Mucosa of descending colon (tissue), 3 donors: ENCODE measurements at places on chromosomes 5 and 9. TPM values are rescaled to one million over a fixed set of nuclear protein-coding genes. Genes with fewer than 3 reads are reported as not detected.

The NEUROG1 gene
- not detected for total RNA-seq

The SPATA31D3 gene
- total RNA-seq = not detected

The PCDHA10 gene
- 0.47 TPM for total RNA-seq

The EHMT1 gene
- 90.8 TPM for total RNA-seq

The SLC45A2 gene
- total RNA-seq = 1.2 TPM

The CDKN2B gene
- 119 TPM for total RNA-seq

The PLPP7 gene
- total RNA-seq = 9.7 TPM

The KCNV2 gene
- not detected for total RNA-seq

The CCL27 gene
- total RNA-seq = not detected

The MINAR2 gene
- total RNA-seq = not detected

- peak; percentile 94 for DNase-seq
These were observed at the start of gene PIGO for GRCh38 chr9:35096035-35096849. TSS of gene PIGO (minus strand) at chr9:35096591. CDS start at chr9:35095565, 1,026 bp downstream.

- no peak for DNase-seq
These were observed 367.6 kb downstream of the GLIS3 start for GRCh38 chr9:3931996-3932906.

GRCh38 chr9:115167175-115167574 lies 49.2 kb upstream of the TNC start:
- no peak for DNase-seq

- no peak for DNase-seq
These were observed 225.3 kb downstream of the NTRK2 start for GRCh38 chr9:84894859-84895258.

DNA sequence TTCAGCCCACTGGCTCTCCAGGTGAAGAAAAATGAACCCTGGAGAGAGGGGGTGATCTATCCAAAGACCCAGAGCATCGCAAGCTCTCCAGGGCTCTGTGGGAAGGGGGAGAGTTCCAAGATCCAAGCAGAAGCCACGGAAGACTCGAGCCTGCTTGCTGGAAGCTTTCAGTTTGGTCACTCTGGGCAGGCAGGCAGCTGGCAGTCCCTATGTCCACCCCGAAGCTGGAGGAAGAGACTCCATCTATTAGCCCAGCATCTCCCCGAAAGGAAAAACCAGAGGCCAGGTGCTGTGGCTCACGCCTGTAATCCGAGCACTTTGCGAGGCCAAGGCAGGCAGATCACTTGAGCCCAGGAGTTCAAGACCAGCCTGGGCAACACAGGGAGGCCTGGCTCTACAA lies 10.7 kb upstream of the SPARC start:
- DNase-seq = no peak

DNA sequence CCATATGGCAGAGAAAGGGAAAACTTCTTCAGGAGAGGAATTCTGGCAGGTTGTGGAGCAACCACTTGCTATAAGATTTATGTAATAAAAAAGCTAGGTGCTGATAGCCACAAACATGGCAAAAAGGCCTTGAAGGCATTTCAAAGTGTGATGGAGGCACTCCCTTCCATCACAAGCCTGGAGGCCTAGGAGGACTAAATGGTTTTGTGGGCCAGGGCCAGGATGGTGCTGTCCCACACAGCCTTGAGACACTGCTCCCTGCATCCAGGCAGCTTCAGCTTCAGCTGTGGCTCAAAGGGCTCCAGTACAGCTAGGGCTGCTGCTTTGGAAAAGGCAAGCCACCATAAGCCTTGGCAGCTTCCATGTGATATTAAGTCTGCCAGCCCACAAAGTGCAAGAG lies 632.8 kb downstream of the BRINP1 start:
- DNase-seq = no peak

- DNase-seq = no peak
These were observed 69.7 kb upstream of the NEURL1B start for GRCh38 chr5:172571413-172571812.

DNA sequence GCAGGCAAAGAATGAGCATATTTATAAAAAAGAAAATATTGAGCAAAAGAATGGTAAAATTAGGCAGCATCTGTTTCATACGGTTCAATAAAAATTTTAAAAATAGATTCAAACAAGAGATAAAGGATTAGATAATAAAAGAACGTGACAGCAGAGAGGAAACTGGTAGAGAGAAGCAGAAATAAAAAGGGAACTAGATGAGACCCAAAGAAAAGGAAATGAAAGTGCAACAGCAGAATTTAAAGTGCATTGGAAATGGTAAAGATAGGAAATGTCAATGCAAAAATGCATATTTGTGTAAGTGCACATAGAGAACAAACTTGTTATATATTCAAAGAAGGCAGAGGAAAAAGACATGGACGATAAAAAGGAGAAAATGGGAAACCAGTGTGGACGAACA lies 70.2 kb downstream of the SUSD1 start:
- no peak for DNase-seq

DNA sequence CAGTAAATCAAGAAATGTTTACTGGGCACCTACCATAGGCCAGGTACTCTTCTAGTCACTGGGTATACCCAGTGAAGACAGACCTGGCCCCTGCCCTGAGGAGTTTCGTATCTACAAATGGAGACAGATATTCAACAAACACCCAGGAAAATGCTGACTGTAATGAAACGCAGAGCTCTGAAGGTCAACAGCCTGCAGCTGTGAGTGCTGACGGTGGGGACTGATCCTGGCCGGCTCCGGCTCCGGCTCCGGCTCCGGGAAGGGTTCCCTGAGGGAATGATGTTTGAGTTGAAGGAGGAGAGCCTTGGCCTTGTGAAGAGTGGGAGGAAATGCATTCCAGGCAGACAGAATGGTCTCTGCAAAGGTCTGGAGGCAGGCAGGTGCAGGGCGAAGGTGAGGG lies 23.1 kb downstream of the FGFR4 start:
- no peak for DNase-seq

GRCh38 chr9:17342696-17343095 lies 207.9 kb downstream of the CNTLN start:
- DNase-seq = no peak

- no peak for DNase-seq
These were observed 116.7 kb downstream of the LRRC70 start for GRCh38 chr5:62695274-62695673.

- no peak for DNase-seq
These were observed 193.3 kb downstream of the TMEM38B start for GRCh38 chr9:105887679-105888078.

- peak; percentile 65 for DNase-seq
These were observed 1.8 kb downstream of the EGR1 start for GRCh38 chr5:138466900-138467710.

GRCh38 chr5:116651653-116652052 lies 77.0 kb upstream of the SEMA6A start:
- no peak for DNase-seq

GRCh38 chr5:10686890-10687289 lies 74.1 kb downstream of the DAP start:
- DNase-seq = no peak

- DNase-seq = no peak
These were observed 65.9 kb downstream of the ZSWIM6 start for GRCh38 chr5:61397937-61398336.

DNA sequence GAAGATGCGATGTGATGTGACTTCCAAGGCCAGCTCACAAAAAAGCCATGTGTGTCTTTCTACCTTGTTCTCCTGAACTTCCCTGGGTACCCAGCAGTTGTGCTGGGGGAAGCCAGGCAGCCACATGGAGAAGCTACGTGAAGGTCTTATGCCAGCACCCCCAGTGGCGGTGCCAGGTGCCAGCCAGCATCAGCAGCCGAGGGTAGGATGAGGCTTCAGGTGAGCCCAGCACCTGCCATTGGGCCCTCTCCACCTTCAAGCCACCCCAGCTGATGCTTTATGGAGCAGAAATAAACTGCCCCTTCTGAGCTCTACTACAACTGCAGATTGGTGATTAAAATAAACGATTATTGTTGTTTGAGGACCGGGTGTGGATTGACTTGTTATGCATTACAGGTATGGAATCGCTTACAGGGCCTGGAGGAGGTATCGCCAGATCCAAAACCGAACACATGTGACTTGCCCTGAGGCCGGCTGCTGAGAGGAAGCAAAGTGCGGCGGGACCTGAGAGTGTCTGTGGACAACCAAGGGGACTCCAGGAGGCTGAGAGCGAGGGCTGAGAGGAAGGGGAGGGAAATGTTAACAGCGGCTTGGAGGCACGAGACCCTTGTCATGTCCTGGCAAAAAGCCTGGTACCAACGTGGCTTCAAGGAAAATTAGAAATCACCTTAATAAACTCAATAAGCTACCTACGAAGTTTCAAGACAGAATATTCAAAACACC lies 36.0 kb upstream of the OLFM1 start:
- no peak for DNase-seq

DNA sequence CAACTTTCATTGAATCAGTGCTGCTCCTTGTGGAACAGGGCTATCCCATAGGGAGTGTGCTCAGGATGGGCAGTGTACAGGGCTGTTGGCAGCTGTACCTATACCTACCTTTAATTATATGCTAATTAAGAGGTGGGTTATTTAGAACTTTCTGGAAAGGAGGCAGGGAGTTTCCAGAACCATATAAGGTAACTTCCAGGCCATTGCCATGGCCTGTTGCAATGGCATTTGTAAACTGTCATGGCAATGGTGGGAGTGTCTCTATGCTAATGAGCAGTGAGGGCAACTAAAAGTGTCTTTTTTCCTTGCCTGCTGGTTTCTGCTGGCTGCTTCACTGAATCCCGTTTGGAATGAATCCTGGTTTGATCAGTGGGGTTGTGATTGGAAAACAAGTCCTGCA lies 2.3 kb upstream of the ARHGAP26 start:
- DNase-seq = no peak

- DNase-seq = no peak
These were observed 563.8 kb downstream of the TLE1 start for GRCh38 chr9:81125446-81126092.

DNA sequence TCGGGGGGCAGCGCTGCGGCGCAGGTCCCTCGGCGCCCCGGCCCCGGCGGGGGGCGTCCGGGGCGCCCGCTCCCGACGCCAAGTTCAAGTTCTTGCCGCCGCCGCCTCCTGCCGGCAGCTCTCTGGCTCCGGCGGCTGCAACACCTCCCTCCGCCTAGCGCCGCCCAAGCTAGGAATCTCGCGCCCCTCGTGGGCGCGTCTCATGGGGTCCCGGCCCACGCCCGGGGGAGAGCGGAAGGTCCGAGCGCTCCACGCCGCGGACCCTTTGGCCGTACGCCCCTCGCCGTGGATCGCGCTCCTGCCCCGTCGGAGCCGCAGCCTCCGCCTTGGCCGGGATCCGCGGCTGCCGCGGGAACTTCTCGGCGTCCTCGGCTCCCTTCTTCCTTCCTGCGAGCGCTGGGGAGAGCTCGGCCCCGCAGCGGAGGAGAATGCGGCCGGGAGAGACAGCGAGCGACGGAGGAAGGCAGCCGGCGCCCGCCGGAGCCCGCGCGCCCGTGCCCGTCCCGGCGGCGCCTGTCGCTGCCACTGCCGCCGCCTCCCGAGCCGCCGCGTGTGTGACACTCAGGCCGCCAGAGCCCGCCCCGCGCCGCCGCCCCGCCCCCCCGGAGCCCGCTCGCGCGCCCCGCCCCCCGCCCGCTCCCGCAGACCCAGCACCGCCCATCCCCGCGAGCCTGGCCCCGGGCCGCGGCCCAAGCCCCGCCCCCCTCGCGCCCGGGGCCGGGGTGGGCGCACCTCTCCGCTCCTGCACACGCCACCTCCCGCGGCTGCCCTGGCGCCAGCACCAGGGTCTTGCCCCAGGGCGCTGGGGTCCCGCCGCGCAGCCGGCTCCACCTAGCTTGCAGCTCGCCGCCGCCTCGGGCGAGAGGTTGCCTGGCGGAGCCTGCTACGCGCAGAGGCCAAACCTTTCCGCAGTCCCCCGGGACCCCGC lies at the start of gene SHB:
Gene SHB, minus strand, starts transcription at position 527 of the 928 bp plus-strand sequence. CDS start 582 bp downstream, outside the sequence.
- peak; percentile 89 for DNase-seq

DNA sequence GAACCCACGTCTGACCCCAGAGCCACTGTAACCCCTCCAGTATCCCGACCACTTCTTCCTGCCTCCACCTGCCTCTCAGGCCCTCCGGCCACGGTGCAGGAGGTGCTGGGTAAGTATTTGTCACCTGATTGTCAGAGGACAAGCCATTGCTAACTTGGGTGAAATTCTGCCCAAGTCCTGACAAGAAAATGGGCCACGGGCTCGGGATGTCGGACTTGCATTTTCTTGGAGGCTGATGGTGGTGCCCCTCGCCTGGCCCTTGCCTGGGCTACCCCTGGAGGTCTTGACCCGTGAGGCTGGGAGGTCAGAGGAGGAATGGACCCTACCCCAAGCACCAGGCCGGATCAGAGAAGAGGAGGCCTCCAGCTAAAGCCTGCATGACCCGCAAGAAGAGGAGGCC lies 149.7 kb upstream of the COL5A1 start:
- no peak for DNase-seq

DNA sequence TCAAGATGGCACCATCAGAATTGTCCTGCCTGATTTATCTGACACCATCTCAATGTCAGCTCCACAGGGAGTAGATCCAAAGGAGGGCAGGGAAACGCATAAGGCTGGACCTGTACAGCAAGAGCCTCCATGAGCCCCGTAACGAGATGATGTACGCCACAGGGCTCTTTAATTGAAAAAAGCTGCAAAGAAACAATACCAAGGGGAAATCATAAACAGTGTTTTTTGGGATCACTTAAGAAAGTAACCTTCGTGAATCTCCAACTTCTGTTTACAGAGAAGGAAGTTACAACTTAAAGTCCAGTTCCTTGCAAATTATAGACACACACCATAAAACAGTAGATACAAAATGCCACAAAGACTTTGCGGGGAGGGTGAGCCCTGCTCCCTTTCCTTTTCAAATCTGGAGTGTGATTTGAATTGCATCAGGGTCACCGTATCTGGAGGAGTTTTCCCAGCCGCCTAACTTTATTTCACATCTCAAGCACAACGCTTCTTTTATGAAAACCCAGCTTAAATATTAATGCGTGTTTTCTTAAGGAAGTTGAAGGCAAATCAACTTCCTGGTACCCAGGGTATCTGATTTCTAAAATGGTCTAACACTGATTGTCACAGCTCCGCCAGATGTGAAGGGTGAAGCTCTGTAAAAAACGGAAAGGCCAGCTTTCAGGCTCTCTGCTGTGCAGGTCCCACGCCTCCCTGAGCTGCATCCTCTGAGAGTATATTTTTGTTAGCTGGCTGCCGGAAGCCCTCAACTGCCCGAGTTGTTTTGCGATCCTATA lies 88.9 kb downstream of the EBF1 start:
- no peak for DNase-seq

DNA sequence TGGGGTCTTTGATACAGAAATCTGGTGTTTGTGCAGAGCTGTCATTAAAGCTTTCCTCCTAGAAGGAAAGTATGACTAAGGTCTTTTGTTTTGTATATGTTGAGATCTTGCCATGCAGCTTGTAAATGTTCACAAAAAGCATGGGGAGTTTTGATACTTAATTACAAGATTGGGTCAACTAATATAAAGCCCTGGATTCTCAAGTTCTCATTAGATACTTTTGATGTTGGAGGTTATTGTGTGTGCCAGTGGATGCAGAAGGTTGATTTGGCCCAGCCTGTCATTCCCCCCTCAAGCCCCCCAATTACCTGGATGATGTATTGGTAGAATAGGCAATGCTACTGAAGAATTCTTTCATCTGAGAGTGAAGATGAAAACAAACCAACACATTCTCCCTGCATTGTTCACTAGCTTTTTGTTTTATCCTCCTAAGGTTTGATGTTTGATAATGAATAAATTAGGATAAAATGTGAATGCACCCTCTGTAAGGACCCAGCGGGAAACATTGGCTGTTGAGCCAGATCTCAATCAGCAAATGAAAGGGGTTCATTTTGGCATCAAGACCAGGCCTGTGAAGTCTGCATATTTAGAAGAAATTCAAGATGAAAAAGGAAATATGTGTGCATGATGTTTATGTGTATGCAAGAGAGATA lies 61.9 kb upstream of the ADAMTS19 start:
- no peak for DNase-seq

GRCh38 chr5:146179696-146180095 lies 2.8 kb downstream of the LARS1 start:
- DNase-seq = no peak

GRCh38 chr5:40681363-40682153 lies 1.8 kb downstream of the PTGER4 start:
- peak; percentile 77 for DNase-seq
